ENCODE measurements at places on chromosomes 7 and 10. TPM values are rescaled to one million over a fixed set of nuclear protein-coding genes. Genes with fewer than 3 reads are reported as not detected.

Gene EBF3
- polyA plus RNA-seq, result 0.63 TPM

Gene GLI3
- 2.8 TPM for polyA plus RNA-seq

Gene ASAH2
- polyA plus RNA-seq, result 0.37 TPM

Gene SPDYE6
- not detected for polyA plus RNA-seq

Gene CFAP43
- 0.12 TPM for polyA plus RNA-seq

Gene SYT15
- 0.95 TPM for polyA plus RNA-seq
